ENCODE measurements at places on chromosomes 3 and 15.

GRCh38 chr15:62824111-62825015 lies 218.2 kb upstream of the TPM1 start:
- no peak for DNase-seq

GRCh38 chr3:66437341-66437929 lies 63.4 kb downstream of the LRIG1 start:
- DNase-seq: no peak

DNA sequence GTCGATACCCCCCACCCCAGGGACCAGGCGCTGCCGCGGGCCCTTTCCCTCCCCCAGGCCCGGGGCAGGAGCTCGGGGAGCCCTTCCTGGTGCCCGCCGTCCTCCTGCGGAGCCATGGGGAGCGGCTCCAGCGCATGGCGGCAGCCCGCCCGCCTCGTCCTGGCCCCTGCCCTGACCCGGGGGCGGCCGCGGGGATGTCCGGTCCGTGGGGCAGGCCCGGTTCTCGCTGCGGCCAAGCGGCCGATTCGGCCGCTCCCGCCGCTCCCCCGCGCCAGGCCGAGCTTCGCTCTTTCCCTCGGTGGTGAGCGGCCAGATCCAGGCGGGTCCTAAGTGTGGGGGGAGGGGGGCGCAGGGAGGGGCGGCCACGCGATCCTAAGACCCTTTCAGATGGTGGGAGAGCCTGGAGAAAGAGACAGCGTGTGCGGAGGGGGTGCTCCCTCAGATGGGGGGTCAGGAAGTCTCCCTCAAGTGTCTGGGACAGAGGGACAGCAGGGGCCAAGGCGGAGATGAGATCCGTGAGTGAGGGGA lies 1.3 kb downstream of the NEIL1 start:
- DNase-seq: no peak

DNA sequence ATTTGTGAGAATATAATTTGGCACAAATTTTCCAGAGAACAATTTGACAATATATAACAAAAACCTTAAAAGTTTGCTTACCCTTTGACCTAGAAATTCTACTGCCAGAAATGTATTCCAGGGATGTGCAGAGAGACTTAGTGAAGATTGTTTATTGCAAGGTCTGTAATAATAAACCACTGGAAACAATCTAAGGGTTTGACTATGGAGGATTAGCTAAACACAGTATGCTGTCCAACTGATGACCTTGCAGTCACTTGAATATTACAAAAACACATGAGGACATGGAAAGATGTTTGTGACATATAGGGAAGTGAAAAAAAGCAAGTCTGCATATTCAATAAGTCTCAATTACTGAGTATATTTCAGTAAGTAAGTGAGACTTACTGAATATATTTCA lies 48.1 kb upstream of the CDV3 start:
- DNase-seq: no peak

DNA sequence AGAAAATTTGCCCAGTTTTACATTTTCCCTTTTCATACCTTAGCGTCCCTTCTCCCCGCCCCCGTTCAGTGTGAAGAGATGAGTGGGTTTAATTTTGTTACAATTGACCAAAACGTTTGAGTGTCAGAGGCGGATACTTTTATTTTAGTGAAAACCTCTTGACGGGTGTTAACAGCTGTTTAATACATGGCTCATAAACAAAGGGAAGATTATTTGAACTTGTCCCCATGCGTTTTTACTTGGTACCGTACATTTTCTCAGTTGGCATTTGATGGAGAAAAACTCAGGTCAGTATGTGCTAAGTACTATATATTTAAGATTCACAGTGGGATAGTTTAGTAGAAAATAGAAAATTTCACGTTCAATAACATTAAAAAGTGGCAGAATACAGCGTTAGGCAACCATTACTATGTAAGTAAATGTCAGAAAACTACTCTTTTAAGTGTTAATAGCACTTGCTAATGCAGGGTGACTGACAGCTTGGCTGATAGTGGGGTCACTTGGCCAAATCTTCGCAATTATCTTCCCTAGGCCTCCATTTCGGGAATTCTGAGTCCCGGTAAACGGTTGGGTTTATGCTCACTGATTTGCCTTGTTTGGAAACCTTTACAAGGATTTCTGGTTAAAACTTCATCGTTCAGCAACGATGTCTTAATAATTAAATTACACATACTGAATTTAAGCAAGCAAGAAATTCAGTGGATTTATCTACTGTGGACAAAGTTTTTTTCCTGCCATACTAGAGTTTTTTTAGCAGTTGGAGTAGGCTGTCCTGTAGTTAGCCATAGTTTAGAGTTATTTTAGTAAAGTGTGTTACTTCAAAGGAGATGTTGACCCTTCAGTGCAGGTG lies 4.8 kb downstream of the CHD2 start:
- no peak for DNase-seq

- no peak for DNase-seq
Observed at GRCh38 chr3:18119866-18120265, 305.3 kb downstream of the SATB1 start.

GRCh38 chr3:11074451-11074850 lies 79.8 kb upstream of the HRH1 start:
- no peak for DNase-seq

GRCh38 chr3:117045143-117045542 lies 335.6 kb downstream of the TUSC7 start:
- DNase-seq: no peak

- DNase-seq: no peak
Observed at GRCh38 chr3:179796421-179796820, 143.6 kb downstream of the USP13 start.

- no peak for DNase-seq
Observed at GRCh38 chr15:84755736-84756527, 7.5 kb downstream of the ZNF592 start.

GRCh38 chr3:182735672-182736071 lies 57.6 kb upstream of the ATP11B start:
- no peak for DNase-seq

DNA sequence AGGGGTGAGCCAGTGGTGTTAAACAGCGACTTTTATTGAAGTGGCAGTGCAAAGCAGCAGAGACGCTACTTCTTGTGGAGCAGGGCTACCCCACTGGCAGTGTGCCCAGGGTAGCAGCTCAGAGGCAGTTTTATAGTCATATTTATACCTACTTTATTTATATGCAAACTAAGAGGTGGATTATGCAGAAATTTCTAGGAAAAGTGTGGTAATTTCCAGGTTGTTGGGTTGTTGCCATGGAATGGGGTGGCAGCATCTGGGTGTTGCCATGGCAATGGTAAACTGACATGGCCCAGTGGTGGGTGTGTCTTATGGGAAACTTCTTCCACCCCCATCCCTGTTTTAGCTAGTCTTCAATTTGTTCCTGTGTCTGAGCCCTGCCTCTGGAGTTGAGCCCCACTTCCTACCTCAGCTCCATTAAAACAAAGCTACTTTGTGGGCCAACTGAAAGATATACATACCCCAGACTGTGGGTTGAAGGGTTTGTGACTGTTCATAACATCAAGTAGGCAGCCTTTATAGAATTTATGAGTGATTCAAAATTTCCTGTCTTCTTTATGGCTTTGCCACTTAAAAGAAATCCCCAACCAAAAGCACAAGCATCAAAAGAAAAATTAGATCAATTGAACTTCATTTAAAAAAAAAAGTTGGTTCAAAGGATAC lies 60.3 kb downstream of the EBLN2 start:
- DNase-seq: no peak

DNA sequence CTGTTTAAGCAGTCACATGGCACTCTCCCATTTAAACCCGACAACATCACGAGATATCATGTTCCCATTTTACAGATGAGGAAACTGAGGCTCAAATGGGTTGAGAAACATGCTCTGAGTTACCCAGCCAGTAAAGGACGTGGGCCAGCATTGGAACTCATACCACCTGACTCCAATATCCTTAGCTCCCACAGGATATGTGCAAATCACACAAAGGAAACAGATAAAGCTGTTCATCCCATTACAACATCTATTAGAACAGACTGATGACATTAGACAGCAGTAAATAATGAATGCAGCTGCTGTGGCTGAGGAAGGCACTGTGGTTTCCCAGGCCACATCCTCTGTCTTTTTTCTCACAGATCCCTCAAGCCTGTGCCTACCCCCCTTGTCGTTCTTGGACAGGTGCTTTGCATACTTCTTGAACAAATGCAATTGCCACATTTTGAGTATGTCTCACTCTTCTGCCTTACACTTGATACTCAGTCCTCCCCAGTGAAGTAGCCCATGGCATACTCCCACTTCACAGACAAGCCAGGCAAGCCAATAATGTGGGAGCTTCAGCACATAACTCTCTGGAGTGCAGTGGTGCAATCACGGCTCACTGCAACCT lies 17.7 kb downstream of the FRMD4B start:
- DNase-seq: no peak

GRCh38 chr3:188211476-188211875 lies 57.5 kb downstream of the LPP start:
- DNase-seq: no peak

DNA sequence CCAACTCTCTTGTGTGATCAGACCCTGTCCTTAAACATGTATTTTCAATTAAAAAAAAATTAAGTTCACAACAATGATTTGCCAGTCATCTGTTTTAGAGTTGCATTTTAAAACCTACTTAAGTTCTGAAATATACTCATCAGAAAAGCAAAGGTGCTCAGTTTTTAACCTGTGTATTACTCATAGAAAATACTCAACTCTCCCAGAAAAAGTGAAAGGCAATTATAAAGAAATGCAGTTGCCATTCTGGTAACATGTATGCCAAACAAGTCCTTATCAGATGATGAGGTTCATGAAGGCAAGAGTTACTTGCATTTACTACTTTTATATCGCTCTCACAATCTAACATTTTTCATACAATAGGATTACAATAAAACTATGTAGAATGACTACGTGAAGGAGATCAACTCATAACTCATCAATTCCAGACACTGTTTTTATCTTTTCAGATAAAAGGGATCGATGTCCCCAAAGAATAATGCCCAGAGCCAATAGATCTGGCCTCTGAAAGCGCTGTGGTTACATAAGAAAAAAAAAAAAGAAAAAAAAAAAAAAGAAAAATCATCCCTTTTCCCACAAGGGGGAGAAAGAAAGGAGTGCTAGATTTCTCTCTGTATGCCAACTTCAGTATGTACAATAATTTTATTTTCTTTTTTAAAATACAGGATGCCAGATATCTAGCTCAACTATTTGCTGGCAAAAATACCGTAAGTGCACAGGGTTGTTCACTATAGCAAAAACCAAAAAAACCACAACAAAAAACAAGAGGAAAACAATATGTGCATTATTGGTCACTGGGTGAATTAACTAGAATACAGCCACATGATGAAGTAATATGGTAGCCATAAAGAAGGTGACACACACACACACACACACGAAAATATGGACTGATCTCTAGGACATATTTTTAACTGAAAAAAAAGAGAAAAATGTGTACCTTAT lies 137.4 kb downstream of the NR1I2 start:
- DNase-seq: no peak

DNA sequence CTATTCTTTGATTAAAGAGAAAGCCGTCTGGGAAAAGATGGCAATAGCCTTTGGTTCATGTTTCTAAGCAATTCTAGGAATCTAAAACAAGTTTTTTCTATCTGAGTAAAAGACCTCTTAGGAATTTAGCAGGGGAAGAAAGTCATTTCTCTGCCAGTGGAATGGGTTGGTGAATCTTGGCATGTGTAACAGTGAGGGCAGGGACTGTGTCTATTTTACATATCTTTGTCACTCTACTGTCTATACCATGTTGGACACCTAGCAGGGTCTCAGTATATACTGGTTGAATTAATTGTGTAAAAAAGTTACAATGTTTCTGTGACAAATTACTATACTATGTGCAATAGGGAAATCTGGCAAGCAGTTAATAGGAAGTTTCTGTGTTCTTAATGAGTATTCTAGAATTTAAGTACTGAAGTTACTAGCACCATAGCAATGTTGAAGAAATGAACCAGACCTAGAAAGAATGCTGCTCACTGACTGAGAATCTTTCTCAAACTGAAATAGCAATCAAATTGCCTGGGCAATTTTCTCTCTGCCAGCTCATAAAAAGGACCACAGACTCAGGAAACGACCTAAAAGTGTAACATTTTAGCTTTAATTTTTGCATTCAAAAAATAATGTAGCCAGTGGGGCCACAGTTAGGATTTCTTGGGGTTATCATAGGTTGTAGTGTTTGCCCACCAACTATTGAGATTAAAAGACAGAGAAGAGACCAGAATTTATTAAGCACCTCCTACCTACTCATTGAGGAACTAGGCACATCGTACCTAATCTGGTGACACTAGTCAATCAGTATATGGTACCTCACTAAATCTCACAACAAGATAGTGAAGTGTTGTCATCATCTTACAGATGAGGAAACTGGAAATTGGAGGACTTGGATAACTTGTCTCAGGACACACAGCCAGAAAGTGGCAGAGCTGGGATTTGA lies 56.2 kb upstream of the LEKR1 start:
- DNase-seq: no peak

DNA sequence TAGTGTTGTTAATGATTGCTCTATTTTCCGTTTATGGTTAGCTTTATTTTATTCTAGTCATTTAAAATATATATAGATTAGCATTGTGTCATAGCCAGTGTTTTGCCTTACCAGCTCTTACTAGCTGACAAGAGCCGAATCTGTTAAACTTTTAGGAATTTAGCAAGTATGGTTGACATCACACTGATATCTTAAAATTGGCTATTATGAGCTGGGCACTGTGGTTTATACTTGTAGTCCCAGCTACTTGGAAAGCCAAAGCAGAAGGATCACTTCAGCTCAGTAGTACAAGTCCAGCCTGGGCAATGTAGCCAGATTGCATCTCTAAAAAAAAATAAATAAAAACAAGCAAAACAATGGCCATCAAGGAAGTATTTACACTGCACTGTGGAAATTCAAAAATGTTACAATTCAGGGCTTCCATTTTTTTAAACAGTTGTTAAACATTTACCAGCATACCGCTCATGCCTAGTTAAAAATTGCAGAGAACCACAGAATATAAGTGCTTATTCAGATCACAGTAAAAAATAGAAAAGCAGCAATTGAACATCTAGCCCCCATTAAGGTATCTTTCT lies 208.4 kb upstream of the CGNL1 start:
- no peak for DNase-seq

GRCh38 chr3:143770391-143770790 lies 77.9 kb downstream of the SLC9A9 start:
- DNase-seq: no peak

DNA sequence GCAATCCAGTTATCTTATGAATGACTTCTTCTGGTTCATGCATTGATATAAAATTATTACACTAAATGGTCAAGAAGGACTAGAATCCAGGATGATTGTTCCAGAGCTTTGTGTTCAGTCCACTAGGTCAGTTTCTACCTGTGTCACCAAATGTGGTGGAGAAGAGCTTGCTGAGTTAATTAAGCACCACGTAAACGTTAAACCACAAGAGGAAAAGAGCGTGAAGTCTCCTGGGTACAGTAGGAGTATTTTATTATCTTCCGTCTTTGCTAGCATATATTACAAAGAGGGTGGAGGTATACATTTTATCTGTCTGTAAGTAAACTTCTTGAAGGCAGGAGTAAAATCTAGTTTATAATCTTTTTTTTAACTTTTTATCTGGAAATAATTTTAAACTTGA lies 23.5 kb downstream of the CHP1 start:
- no peak for DNase-seq

- DNase-seq: no peak
Observed at GRCh38 chr15:80072285-80072994, 13.0 kb downstream of the ZFAND6 start.

GRCh38 chr3:59262076-59262498 lies 212.3 kb upstream of the CFAP20DC start:
- DNase-seq: no peak

Data from stimulated activated CD4-positive, alpha-beta T cell treated with anti-CD3 and anti-CD28 coated beads, Interleukin-1b, Interleukin-23, amount 100 ng/mL, for 24 hours (primary cell).